Cardiac septum (tissue), 1 donor: ENCODE measurements at places on chromosomes 11 and 22. TPM values are rescaled to one million over a fixed set of nuclear protein-coding genes. Genes with fewer than 3 reads are reported as not detected.

Gene C11orf42
- total RNA-seq, result not detected

- DNase-seq, result no peak
Measured at GRCh38 chr11:8838248-8838647, 72.7 kb upstream of the AKIP1 start.

DNA sequence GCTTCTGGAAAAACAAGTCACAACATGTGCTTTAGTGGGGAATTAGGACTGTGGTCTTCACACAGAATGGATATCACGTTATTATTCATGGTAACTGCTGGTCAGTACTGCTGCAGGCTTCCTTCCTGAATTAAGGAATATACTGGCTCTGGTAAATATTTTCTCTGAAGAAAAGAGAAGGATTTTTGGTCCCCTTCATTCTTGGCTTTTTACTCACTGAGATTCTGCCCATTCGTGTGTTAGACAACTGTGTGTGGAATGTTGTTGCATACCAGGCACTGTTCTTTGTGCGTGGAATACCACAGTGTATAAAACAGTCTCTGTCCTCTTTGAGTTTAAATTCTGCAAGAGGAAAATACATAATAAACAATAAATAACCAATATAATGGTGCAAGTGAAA lies 80.3 kb downstream of the ALX4 start:
- DNase-seq, result no peak

DNA sequence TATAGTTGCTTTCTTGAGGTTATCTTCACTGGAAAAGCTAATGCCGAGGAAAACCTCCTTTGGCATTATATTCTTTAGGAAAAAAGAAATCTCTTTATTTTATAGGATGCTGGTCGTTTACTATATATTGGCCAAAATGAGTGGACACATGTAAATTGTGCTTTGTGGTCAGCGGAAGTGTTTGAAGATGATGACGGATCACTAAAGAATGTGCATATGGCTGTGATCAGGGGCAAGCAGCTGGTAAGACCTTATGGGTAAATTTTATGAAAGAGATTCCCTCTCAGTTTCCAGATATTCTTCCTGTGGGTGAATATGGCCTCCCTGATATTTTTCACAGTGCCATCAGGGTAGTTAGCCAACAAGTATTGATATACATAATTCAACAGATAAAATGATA lies 29.4 kb upstream of the TTC36 start:
- no peak for DNase-seq

- no peak for DNase-seq
Measured at GRCh38 chr11:58564231-58564630, 11.4 kb downstream of the LPXN start.

GRCh38 chr11:849104-849824 lies 6.6 kb downstream of the TSPAN4 start:
- DNase-seq, result no peak

- no peak for DNase-seq
Measured at GRCh38 chr11:63761931-63762653, 6.5 kb downstream of the ZFTA start.

DNA sequence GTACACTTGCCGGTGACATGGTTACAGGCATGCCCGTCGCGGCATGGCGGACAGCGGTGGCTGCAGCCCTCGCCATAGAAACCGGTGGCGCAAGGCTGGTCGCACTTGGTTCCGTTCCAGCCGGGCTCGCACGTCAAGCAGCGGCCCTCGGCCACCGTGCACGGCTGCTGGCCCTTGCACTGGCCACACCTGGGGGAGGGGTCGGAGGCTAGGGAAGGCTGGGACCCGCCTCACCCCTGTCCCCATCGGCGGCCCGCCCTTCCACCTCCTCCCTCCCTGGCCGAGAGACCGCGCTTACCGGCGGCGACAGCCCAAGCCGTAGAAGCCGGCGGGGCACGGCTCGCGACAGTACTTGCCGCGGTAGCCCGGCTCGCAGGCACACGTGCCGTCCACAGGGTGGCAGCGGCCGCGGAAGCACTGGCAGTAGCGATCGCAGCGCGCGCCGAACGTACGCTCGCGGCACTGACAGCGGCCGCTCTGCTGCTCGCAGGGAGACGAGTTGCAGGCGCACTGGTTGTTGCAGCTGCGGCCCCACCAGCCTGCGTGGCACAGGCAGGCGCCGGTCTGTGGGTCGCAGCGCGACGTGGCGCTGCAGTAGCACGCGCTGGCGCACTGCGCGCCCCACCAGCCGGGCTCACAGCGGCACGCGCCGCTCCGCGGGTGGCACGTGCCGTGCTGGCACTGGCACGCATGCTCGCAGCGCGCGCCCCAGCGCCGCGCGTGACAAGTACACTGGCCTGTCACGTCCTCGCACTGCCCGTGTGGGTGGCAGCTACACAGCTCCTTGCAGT lies 6.7 kb downstream of the SCARF2 start:
- no peak for DNase-seq

- no peak for DNase-seq
Measured at GRCh38 chr11:12116425-12117032, 6.1 kb downstream of the MICAL2 start.

- DNase-seq, result no peak
Measured at GRCh38 chr11:70633610-70634009, 235.3 kb downstream of the CTTN start.

GRCh38 chr11:28343304-28344233 lies 235.4 kb downstream of the METTL15 start:
- DNase-seq, result no peak

DNA sequence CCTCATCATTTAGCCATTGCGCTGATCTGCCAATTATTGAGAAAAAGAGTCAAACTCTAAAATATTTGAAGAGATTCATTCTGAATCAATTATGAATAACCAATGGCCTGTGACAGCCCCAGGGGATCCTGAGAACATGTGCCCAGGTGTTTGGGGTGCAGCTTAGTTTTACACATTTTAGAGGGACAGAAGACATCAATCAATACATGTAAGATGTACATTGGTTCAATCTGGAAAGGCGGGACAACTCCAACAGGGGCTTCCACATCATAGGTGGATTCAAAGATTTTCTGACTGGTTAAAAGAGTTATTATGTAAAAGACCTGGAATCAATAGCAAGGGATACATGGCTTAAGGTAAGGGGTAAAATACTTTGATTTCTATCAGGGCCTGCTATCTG lies 4.9 kb upstream of the MRGPRE start:
- DNase-seq, result no peak

- no peak for DNase-seq
Measured at GRCh38 chr11:47905358-47906059, 57.4 kb upstream of the NUP160 start.

- no peak for DNase-seq
Measured at GRCh38 chr22:22741843-22742242, 97.4 kb downstream of the GGTLC2 start.
